Stimulated activated naive CD8-positive, alpha-beta T cell treated with anti-CD3 and anti-CD28 coated beads, Interleukin-15, Interleukin-2, amounts not matched to agents 100 U/mL and 50 U/mL, for 24 hours (primary cell): ENCODE measurements at places on chromosomes 3 and 15.

GRCh38 chr3:57822686-57823085, 66.6 kb downstream of the SLMAP start:
- DNase-seq, result no peak

- DNase-seq, result no peak
These were observed 252.1 kb downstream of the NTRK3 start for GRCh38 chr15:88004399-88004798.

GRCh38 chr3:34109846-34110245, 311.4 kb downstream of the PDCD6IP start:
- DNase-seq, result no peak

GRCh38 chr15:75095594-75095993, 72.2 kb downstream of the PPCDC start:
- DNase-seq, result no peak

- DNase-seq, result no peak
These were observed 3.3 kb downstream of the HES1 start for GRCh38 chr3:194139071-194139813.

DNA sequence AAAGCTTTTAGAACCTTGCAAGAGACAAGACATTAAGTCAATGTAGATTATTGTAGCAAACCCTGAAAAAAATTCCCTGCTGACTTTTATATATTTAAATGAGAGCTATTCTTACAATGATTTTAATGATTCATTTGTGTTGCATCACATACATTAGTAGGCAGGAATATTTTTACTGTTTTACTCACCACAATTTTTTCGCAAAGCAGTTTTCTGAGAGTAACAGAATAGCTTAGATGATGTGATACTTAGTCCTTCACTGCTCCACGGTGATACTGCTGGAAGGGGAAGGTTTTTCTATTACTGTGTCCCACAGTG, 43.9 kb upstream of the CLRN1 start:
- DNase-seq, result no peak

GRCh38 chr15:78951841-78952238, 7.0 kb upstream of the CTSH start:
- no peak for DNase-seq

DNA sequence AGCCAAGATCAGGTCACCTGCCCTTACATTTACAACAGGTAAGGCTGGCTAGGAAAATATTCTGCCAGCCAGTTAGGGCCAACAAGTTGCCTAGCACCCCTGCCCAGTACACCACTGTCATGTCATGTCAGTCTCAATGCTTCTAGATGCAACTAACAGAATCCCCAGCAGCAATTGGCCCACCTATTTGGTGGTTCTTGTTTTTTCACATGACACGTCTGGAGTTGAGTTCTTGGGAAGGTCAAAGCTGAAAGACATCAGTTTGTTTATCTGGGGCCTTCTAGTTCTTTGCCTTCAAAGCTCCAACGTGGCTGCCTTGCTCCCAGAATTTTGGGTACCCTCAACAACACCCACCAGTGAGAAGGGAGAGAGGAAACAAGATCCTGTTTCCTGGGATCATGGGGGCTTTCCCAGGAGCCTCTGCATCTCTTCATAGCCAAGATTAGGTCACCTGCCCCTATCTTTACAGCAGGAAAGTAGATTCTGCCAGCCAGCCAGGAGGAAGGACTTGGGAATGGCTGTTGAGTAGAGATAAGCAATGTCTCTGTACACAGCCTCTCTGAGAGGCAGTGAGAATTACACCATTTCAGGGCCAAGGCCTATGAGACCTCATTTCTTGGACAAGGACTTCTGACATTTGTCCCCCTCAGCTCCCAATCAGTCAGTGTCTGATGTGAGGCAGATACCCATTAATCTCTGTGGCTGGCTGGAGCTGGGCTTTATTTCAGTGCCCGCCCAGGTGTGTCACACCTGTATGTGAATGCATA, 8.6 kb downstream of the GPX1 start:
- DNase-seq, result no peak

DNA sequence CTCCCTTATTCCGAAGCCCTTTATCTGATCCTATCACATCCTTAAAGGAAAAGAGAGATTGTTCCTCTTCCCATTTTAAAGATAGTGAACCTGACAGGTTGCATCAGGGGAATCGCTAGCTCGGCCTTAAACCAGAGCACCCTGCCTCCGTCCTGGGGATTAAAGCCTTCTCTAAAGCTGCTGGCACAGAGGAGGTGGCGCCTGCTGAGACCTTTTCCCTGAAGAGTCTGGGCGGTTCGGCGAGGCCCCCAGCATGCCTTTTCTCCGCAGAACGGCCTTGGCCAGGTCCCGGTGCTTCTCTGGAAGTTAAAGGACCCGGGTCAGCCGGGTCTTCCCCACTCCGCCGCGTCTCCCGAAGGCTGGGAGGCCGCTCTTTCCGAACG, 593 bp downstream of the FAM219B start:
- DNase-seq, result peak; percentile 43
